Hypothalamus (tissue), 51 donors: ENCODE measurements at places on chromosomes 2 and 18.
A peak's percentile ranks its signal among the peaks of the same experiment; 100 is the strongest.

DNA sequence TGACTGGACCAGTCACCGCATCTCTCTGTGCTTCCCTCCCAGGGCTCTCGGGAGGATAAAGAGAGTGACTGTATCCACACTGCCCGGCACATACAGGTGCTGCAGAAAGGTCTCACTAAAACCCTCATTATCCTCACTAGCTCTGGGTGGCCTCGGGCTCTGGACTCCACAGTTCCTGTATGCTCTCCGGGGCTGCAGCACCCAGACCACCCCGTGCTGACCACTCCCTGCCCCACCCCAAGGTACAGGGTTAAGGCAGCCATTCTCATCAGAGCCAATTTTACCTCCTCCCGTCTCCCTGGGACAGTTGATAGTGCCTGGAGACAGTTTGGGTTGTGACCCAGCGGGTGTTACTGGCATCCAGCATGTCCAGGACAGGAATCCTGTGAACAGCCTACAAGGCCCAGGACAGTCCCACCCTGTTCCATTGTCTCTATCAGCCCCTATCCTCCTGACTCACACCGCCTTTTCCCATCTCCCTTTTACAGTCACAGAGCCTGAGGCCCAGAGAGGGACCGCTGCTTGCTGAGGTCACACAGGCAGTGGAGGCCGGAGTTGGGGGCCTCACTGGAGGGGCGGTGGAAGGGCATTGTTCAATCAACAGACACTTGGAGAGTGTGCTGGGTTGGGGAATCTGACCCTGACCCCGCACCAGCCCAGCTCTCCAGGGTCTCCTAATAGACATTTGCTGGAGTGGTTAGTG, 1.7 kb downstream of the ZAP70 start:
- DNase-seq = no peak

DNA sequence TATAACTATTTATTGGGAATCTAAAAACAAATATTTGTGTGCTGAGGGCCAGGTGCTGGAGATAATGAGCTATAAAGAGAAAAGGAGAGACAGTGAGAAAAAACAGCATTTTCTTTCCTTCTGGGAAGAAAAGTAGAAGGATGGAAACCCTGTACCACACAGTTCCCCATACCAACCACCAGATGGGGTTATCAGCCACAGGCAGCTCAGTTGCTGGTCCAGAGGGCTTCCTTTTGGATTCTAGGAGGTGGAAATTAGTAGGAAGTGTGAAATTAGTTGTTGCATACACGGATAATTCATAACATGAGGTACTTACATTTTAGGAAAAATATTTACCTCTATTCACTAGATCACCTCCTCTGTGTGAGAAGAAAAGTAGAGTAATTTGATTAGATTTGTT, 237.0 kb upstream of the FOSL2 start:
- no peak for DNase-seq

DNA sequence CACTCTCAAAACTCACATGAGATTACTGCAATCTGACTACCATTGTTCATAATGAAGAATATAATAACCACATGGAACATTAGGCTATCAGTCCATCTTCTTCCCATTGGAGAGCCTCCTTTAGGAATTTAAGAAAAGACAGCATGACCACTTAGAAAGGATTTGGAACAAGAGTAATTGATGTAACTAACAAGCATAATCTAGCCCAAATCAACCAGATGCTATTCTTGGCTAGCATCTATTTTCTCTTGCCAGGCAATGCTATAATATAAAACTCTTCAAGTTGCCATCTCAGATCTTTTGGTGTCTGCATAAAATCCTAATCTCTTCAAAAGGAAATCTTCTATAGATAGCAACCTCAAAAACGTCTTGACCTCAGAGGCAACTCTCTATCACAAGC, 152.0 kb upstream of the REG3G start:
- no peak for DNase-seq

- DNase-seq = no peak
These were observed 81.3 kb downstream of the ANKRD12 start for GRCh38 chr18:9217743-9218451.

- no peak for DNase-seq
These were observed 50.4 kb upstream of the LYPD1 start for GRCh38 chr2:132720393-132720792.

- DNase-seq = no peak
These were observed 29.3 kb downstream of the CUL3 start for GRCh38 chr2:224555823-224556366.

DNA sequence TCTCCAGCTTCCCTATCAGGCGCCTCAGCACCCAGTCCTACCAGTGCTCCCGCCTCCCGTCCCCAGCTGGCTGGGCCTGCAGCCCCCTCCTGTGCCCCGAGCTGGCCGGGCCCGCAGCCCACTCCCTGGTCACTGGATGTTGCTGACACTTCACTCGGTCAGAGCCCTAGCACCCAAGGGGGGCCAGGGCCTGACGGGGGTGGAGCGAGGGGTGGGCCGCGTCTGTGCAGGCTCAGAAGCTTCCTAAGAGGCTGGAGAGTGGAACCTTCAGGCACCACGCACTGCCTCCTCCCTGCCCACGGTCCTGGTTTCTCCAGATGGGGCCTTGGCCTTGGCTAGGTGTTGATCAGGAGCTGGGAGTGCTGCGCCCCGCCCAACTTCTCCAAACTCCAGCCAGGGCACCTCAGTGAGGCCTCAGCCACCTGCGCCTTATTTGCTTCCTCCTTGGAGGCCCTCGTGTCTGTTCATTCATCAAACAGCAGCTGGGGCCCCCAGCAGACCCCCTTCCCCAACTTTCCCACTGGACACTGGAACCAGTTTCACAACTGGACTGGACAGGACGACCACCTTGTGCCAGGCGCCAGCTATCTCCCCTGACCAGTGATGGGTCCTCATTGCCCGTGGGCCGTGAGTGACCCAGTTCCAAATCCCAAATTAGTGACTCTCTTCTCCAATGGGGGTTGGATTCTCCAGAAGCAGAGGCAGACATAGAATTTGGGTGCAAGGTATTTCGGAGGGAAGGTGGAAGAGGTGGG, 16.7 kb downstream of the CAPN10 start:
- no peak for DNase-seq

DNA sequence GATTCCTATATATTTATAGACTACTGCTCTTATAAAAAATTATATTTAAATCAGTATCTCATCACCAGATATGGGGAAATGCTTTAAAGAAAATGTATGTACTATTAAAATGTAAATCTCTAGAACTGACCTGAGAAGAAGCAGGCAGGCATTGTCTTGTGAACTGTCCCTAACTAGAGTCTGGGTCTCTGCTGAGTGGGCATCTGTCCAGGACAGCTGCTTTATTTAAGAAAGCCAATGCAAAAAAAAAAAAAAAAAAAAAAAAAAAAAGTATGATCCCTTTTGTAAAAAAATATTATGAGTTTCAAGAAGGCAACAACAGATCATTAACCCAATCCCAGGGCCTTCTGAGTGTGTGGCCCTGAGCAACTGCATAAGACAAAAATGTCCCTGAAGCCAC, 66.0 kb downstream of the PAX3 start:
- no peak for DNase-seq

DNA sequence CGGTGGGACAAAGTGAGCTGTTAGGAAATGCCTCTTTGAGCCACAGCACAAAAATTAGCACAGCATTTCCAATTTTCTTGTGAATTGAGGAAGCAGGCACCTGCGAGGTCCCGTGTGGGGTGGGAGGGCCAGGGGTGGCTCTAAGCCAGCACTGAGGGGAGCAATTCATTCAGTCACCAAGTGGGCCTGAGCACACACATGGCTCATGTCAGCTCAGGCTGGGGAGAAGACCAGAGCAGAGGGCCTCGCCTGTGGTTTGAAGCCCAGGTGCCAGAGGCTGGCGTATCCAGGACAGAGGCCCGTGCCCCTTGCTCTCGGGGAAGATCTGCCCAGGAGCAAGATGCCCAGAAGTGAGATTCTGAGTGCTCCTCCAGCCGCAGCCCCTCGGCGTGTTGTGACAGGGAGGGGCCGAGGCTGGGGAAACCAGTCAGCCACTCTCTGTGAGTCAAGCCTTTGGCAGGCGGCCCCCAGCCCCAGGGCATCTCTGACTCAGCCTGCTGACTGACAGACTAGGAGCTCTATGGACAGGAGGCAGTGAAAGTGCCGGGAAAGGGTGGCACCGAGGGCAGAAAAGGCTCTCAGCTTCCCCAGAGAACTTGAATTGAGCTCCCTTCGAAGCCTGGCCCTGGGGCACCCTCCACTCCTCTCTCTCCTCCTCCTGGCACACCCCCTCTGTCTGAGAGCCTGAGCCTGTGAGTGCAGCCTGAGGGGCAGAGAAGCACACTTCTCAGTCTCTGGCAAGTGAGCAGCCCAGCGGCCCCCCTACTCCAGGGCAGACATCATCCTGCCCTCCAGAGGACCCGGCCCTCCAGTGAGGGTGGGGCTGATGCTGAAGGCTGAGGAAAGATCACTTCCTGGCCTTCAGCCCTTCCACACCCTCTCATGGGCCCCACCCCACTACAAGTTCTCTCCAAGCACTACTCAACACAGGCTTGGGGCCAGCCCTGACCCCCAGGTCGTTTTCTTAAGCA, 32.3 kb downstream of the CYP26B1 start:
- DNase-seq = no peak

GRCh38 chr2:160362541-160362940, 131.1 kb downstream of the RBMS1 start:
- DNase-seq = no peak

GRCh38 chr2:164705412-164706167, 84.3 kb upstream of the GRB14 start:
- no peak for DNase-seq

GRCh38 chr18:36328916-36329315, 31.4 kb downstream of the FHOD3 start:
- no peak for DNase-seq

GRCh38 chr18:48724939-48725338, 186.1 kb downstream of the CTIF start:
- DNase-seq = no peak

DNA sequence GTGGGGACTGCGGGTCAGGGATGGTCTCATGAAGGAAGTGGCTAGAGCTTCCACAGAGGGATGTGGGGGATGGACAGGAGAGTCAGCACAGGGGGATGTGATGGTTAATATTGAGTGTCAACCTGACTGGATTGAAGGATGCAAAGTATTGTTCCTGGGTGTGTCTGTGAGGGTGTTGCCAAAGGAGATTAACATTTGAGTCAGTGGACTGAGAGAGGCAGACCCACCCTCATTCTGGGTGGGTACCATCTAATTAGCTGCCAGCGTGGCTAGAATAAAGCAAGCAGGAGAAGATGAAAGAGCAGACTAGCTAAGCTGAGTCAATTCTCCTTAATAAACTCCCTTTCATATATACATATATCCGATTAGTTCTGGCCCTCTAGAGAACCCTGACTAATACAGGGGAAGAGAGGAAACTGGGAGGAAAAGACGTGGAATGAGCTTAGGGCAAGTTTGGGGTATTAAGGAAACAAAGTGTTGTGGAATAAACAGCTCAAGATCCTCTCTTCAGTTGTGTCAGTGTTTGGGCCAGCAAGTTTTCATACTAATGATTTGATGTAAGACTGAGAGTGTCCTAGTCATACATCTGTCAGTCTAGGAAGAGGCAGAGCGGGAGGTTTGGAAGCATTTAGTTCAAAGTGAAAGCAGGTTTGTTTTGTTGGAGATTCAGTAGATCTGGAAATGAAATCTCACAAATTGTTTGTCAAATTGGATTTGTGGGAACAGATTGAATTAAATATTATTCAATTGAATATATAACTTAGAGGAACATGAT, 135.2 kb upstream of the NT5C1B start:
- DNase-seq = no peak

- DNase-seq = no peak
These were observed 208.9 kb upstream of the BOD1L2 start for GRCh38 chr18:56937874-56938430.

- DNase-seq = peak; percentile 23
These were observed 17.0 kb upstream of the CD8A start for GRCh38 chr2:86807468-86808275.

GRCh38 chr2:206942592-206943478, 3.5 kb downstream of the CPO start:
- DNase-seq = no peak

- DNase-seq = no peak
These were observed 60.4 kb upstream of the SLC8A1 start for GRCh38 chr2:40512256-40512655.

DNA sequence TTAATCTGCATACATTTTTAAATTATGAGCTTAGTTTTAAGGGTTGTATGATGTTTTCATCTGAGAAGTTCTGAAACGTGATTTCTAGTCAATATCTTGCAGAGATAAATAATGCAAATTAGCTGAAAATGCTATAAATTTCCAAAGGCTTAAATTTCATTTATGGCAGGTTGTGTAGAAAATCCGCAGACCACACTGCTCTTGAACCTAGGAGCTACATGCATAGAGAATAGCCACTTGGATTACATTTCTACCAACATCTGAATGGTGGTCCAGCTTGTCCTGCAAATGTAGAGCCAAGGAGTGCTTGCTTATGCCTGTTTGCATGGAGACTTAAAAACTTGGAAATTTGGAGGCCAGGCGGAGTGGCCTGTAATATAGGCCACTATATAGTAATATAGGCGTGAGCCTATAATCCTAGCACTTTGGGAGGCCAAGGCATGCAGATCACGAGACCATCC, 6.8 kb downstream of the MAT2A start:
- DNase-seq = no peak

- no peak for DNase-seq
These were observed 48.0 kb downstream of the LOXHD1 start for GRCh38 chr18:46609048-46609447.

DNA sequence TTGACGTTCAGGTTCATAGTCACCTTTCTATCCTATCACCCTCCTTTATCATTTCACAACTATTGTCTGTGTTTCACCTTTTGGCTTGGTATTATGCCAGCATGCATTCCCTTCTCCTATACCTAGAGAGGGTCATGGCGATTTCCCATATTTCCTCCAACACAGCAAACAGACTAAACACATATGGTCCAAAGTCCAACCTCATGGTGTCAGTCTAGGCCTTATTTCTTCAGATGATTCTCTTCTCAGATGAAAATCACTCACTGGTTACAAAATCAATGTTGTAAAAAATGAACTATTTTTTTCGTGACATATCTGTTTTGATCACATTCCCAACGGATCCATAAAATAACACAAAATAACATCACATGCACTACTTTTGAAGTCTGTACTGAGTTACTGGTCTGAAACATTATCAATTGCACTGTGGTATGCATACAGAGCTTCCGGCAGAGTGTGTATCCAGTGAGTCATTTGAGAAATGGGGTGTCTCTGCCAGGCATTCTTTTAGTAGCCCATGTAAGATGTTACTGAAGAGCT, 204.8 kb upstream of the GALNT5 start:
- no peak for DNase-seq

- DNase-seq = no peak
These were observed 119.3 kb upstream of the ZSWIM2 start for GRCh38 chr2:186968277-186968676.

DNA sequence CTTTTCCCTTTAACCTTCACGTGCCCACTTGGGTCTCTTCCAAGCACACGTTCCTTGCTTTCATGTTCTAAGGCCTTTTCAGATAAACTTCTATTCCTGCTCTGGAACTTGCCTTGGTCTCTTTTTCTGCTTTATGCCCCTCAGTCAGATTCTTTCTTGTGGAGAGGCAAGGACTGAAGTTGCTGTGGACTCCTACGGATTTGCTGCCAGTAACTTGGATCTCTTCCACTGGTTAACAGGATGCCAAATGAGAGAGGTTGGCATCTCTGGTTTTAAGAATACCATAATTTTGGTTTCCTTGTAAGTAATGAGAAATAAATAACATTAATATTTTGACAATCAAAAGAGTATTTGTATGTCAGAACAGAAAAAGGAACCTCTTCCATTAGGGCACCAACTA, 33.0 kb downstream of the COMMD1 start:
- no peak for DNase-seq
